Activated T-cell treated with anti-CD3 and anti-CD28 coated beads for 48 hours (primary cell): ENCODE measurements at places on chromosomes 7 and 10.
A peak's percentile ranks its signal among the peaks of the same experiment; 100 is the strongest.

GRCh38 chr7:132464740-132465139 lies 111.5 kb downstream of the PLXNA4 start:
- DNase-seq = no peak

GRCh38 chr10:121524157-121524817 lies 74.0 kb downstream of the FGFR2 start:
- DNase-seq = no peak

DNA sequence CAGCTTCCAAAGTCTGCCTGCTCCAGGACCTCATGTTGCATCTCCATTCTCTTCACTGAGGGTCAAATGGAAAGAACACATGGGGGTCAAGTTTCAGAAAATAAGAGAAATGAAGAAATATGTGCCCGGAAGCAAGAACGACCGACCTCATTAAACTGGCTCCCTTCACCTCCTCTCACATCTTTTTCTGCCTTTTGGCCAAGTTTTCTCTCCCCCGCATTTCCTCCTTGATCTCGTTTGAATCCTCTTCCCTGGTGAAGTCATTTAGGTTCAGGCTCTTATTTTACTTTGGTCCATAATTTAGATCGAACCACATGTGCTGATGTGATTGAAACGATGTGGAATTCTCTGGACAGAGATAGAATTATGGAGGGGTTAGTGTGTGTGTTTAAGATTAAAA lies 44.2 kb downstream of the EGFR start:
- DNase-seq = no peak

DNA sequence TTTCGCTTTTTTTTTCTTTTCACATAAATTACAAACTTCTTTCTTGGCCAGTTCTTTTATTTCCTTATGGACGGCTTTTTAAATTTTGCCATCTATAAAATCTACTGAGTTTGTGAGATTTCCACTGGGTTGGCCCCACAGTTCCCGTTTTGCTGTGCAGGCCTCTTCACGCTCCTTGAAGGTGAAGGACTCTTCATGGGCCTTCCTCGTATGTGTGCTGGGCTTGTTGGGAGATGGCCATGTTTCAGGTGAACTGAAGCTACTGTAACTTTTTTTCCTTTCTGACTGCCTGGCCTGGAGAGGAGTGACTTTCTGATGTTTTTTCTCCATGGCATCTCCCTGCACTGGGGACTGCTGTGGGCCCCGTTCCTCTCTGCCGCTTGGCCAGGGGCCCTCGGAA lies 262.4 kb downstream of the COBL start:
- DNase-seq = no peak

DNA sequence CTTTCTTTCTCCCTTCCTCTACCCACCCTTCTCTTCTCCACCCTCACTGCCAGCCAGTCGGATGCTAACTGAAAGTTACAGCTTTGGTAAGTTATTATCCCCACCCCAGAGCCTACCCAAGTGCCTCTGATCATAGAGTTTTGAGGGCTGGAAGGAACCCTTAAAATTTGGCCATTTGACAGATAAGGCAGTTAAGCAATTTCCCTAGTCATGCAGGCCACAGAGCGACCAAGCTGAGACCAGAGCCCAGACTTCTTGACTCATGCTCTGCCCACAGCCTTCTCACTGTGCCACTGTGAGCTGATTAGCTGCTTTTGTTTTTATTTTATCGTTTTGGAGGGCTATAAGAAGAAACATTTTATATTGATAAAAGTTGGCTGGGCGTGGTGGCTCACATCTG lies 17.2 kb downstream of the SAP25 start:
- no peak for DNase-seq

GRCh38 chr7:145088111-145088745 lies 252.4 kb upstream of the TPK1 start:
- DNase-seq = no peak

DNA sequence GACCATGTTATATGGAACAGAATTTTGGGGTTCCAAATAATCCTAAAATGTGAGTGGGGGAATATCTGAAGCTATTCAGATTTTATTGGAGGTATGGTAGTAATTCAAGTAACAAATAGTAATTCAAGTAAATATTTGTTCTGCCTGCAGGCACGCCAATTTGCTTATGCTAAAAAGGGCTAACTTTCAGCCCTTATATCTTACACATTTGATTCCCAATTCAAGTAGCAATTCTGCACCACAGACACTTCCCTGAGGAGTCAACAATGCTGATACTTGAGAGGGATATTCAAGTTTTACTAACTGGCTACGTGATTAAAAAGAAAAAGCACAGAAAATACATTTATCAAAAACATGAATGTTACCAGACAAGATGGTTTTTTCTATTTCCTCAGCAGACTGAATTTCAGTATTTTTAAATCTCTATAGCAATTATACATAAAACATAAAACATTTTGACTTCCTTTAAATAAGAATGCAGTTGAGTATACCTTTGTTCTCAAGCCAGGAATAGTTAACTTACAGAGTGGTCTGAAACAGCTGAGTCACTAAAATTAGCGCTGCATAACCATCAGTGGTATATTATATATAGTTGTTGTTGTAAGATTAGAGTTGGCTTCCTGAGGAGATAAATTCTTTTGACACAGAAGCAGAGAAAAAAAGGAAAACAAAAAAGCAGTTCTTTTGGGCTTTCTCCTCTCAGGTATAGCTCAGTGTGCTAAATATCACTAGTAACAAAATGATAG lies 33.9 kb downstream of the MTPN start:
- no peak for DNase-seq

DNA sequence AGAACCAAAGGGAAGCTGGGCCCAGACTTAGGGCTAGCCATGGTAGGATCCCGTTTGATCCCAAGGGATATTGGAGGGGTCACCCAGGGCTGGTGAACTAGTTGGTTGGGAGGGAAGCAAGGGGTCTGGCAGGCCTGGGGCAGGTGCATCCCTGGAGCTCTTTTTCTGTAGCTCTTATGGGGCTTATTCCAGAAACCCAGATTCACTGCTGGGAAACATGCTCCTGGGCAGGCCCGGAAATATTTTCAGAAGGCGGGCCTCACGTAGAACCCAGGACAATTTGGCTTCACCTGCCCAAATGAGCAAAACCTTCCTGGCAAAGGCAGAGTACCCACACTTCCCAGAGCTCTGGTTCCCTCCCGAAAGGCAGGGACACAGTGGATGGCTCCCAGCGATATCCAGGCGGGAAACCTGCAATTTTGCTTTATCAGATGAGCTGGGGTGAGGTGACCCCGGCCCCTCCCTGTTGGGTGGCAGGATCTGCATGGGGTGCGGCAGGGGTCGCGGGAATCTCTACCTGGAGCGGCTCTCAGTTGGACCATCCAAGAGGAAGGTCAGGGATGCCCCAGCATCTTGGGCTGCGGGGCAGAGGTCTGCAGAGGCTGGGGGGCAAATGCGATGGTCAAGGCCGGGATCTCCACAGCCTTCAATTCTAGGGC lies 533.9 kb downstream of the TCERG1L start:
- DNase-seq = no peak

DNA sequence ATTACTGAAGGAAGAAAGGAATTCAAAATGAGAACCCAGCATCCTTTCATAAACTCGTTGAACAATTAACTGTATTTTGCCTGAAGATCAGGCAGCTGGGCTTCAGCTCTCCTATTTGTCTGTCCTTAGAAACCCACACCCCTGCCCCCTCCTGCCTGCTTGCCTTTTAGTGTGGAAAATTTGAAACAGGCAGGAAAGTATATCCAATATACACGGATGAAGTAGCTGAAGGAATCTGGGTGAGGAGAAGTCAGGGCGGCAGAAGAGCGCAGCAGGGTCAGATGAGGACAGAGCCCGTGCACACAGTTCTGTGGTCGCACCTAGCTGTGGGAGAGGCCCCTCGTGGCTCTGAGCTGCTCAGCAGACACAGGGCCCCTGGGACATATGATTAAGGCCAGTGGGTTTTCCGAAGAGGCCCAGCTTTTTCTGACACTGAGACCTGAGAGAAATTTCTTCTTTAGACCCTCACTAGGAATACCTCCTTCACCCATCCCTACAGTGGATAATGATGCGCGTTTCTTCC lies 87.9 kb downstream of the ACTR3B start:
- DNase-seq = no peak

DNA sequence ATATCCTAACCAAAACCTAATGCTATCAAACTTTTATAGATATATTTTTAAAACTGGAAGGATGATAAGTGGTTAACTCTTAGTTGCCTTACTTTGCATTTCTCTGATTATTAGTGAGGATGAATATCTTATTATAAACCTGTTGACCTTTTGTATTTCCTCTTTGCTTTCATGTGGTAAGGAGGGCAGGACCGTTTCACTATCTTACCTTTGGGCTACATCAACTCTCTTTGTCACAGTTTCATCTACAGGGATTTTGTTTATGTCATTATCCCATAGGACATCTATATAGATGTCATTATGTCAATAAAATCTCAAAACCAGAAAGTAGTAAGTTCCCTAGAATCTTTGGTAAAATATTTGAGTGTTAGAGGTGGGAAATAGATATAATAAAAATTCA lies 219.3 kb downstream of the THSD7A start:
- DNase-seq = no peak

GRCh38 chr7:78437118-78437517 lies 638.5 kb downstream of the PHTF2 start:
- no peak for DNase-seq

GRCh38 chr7:155789001-155789725 lies 23.1 kb downstream of the SHH start:
- no peak for DNase-seq

DNA sequence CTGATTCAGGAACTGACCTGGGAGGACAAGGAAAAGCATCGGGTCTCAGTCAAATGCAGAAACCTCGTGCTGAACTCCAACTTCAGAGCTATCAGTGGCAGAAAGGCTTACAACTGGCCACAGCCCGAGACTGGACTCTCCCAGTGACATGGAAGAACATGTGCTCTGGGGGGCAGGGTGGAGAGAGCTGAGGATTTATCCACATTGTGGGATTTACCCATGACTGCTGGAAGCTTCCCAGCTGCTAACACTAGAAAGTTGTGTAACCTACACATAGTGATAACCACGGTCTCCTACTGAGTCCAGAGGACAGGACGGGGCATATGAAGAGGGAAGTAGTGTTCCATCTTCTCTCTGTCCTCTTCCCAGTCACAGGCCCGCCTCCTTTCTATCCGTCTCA lies 103.4 kb downstream of the ITIH5 start:
- no peak for DNase-seq

- DNase-seq = no peak
Measured at GRCh38 chr10:116115036-116115641, 157.9 kb downstream of the GFRA1 start.

GRCh38 chr10:22849077-22849805 lies 78.6 kb upstream of the ARMC3 start:
- no peak for DNase-seq

DNA sequence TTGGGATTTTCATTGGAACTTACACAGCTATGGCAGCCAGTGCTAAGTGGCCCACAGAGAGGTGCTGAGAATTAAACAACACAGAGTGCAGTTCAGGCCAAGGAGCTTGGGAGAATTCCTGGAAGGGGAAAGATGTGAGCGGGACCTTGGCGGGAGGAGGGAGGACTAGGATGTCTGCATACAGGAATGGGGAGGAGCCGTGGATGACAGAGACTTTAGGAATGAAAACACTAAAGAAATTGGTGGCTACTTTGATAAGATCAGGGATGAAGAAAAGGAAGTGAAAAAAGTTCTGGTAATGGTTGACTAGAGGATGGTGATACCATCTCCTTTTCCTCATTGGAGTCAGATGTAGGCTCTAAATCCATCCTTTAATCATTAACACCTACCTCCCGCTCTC lies 234.2 kb upstream of the FZD8 start:
- no peak for DNase-seq

GRCh38 chr10:86366902-86367151 lies 232 bp upstream of the GRID1 start:
- DNase-seq = no peak

- no peak for DNase-seq
Measured at GRCh38 chr7:35805876-35806275, 5.0 kb downstream of the SEPTIN7 start.

- DNase-seq = no peak
Measured at GRCh38 chr10:10477844-10478243, 539.8 kb upstream of the CELF2 start.

- DNase-seq = no peak
Measured at GRCh38 chr7:107996072-107996882, 6.7 kb downstream of the LAMB1 start.

- DNase-seq = no peak
Measured at GRCh38 chr10:124415210-124415609, 3.5 kb downstream of the OAT start.

- peak; percentile 6 for DNase-seq
Measured at GRCh38 chr10:67520924-67521520, 175.0 kb downstream of the CTNNA3 start.

DNA sequence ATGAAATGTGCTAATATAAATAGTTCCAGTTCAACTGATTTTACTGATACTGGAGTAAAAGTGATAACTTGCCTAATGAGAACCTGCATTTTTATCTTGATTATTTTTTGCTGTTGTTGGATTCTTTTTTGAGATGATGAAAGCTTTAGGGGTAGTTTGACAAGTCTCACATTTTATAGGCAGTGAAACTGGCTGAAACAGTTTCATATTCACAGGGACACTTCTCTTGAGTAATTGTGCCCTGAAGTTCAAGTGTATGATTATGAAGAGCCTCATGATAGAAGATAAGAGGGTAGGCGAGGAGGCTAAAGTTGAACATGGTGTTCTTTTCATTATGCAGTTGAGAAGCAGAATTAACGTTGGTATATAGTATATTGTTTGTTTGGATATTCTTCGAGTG lies 5.1 kb downstream of the AUTS2 start:
- DNase-seq = no peak

- no peak for DNase-seq
Measured at GRCh38 chr10:120749072-120749471, 102.1 kb upstream of the WDR11 start.

- DNase-seq = no peak
Measured at GRCh38 chr7:70736715-70737460, 395.1 kb upstream of the GALNT17 start.

GRCh38 chr7:24141874-24142509 lies 142.0 kb upstream of the NPY start:
- no peak for DNase-seq

DNA sequence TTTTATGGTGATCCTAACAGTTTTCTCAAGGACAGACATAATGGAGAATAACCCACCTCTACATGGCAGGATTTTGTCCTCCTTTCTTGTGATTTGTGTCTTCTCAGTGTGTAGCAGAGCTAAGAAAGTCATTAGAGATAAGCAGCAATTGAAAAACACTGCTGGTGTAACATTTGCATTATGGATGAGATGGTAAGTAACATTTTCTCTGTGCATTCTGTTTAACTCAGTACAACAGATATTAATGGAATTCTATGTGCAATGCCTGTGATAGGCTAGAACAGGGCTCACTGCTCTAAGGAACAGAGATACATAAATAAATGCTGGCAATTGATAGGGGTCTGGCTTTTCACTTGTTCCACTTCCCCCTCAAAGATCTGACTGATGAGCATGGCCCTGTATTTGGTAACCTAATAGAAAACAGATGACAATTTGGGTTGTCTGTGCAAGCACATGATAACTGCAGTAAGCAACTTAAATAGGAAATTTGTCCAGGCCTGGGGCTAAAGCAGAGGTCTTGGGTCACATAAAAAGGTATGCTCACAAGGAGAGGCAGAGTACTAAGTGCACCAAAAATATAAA lies 560.3 kb upstream of the POM121L12 start:
- no peak for DNase-seq

- no peak for DNase-seq
Measured at GRCh38 chr7:11486271-11486670, 345.7 kb downstream of the THSD7A start.

- no peak for DNase-seq
Measured at GRCh38 chr7:18295781-18296423, 199.6 kb upstream of the HDAC9 start.
